Stimulated activated CD8-positive, alpha-beta memory T cell treated with anti-CD3 and anti-CD28 coated beads, Interleukin-4, amount 100 ng/mL, for 4 hours (primary cell): ENCODE measurements at places on chromosomes 1 and 21.

- no peak for DNase-seq
Measured at GRCh38 chr1:46793126-46793525, 5.7 kb upstream of the CYP4B1 start.

DNA sequence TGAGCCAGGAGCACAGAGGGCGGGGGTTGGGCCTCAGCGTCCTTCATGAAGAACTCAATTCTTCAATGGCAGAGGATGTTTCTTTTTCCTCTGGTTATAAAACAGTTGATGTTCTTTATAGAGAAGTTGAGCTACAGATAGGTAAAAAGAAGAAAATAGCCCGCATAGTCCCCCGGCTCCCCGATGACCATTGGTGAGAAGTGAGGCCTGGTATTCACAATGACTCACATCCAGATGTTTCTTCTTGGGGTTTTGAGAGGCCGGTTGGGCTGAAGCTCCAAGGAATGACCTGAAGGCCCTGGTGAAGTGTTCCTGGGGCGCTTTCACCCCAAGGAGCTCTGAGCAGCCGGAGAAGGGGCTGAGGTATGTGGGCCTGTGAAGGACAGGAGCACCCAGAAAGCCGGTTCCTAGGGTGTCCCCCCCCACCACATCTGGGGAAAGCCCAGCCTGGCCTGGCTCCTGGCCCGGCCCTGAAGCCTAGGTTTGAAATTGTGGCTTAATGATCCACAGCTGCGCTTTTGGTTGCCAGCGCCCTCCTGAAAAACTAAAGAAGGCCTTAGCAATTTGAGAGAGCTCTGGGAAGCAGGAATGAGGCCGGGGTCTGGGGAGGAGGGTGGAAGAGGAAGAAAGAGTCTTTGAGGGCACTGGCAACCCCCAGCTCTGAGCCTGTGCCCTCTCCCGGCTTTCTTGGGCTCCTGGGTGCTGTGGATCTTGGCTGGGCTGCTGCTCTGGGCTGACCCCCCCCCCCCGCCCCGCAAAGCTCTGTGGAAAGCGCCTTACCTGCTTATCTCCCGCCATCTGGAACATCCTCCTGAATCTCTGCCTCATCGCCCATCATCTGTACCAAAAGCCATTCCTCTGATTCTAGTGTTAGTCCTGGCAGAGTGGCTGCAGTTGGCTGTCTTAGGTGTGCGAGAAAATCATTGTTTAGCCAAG, 444.7 kb downstream of the CAMTA1 start:
- no peak for DNase-seq

DNA sequence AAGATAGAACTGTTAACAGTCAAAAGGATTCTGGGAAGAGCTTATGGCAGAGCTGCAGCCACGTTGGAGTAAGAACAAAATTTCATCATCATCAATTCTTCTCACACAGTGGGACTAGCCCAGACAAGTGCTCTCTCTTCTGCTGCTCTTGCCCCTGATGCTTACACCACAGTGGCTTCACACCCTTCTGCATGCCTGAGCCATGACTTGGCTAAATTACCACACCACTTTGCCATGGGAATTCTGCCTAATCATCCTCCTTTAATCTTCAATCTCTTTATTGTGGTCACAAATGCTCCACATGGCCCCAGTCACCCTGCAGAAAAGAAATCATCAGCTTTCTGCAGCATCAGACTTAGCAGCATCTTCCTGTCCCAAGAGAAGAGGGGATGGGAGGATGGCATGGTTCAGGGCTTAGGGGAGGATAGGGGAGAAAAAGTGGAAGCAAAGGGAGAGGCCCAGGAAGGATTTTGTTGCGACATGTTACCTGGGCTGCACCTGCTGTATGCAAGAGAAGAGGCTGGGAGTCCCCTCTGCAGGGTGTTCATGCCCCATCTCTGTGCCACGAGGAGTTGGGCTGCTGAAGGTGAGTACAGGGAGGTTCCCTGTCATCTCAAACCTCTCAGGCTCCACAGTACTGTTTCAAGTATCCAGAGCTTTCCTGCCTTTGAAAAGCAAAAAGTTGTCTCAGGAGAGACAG, 9.0 kb upstream of the RPTN start:
- DNase-seq: no peak

DNA sequence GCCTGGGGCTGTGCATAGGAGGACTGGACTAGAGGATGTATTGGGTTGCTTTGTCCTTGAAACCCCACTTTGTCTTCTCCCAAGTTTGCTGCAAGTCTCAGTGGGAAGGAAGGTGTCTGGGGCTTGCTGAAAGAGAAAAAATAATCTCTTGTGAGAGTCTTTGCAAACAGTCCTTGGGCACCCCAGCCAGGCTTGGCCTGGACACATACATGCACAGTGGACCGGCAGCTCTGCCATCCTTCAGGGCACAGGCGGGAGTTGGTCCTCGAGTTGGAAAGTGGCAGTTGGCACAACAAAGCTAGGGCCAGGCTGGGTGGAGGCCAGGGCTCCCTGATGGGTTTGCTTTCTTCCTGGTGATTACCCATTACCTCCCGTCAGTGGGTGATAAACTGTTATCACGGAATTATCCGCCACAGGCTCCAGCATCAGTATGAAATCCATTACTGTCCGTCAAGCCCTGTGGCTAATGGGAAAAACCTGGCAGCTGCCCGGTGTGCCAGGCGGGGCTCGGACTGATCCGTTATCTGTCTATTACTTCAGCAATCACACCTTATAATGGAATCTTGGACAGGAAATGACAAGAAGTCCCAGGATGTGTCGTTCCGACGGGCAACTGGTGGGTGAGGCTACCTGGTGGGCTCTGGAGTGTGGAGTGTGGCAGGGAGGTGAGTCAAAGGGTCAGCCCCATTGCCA, 265.7 kb downstream of the GRIK3 start:
- no peak for DNase-seq

GRCh38 chr1:165350840-165351239, 5.7 kb downstream of the LMX1A start:
- DNase-seq: no peak

GRCh38 chr1:3640121-3640837, 9.6 kb downstream of the WRAP73 start:
- no peak for DNase-seq

- DNase-seq: no peak
Measured at GRCh38 chr1:107491582-107491981, 350.7 kb downstream of the NTNG1 start.

- DNase-seq: no peak
Measured at GRCh38 chr1:106465666-106466065, 590.8 kb upstream of the PRMT6 start.

DNA sequence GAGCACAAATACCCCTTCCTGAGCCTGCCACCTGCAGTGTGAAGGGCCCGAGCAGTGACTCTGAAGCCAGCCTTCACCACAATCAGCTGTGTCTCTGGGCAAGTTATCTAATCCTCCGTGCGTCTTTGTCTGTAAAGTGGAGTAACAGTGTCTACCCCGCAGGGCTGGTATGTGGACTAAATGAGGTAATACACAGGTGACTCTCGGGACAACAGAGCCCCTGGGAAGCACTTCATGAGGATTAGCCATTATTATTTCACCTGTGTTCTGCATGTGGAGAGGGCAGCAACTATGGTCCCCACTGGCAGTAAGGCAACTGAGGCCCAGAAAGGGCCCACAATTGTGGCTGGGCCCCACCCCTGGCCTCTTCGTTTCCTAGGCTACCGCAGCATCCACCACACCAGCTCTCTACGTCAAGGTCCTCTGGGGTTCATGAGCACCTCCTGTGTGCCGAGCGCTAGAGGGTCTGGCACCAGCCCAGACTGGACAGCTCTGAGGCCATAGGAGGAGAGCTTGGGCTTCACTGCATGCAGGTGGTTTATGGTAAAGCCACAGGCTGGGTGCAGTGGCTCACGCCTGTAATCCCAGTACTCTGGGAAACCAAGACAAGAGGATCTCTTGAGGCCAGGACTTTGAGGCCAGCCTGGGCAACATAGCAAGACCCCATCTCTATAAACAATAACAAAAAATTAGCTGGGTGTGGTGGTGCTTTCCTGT, 41.3 kb upstream of the LRP8 start:
- no peak for DNase-seq

GRCh38 chr1:15455522-15455921, 1.0 kb upstream of the CELA2A start:
- DNase-seq: no peak

DNA sequence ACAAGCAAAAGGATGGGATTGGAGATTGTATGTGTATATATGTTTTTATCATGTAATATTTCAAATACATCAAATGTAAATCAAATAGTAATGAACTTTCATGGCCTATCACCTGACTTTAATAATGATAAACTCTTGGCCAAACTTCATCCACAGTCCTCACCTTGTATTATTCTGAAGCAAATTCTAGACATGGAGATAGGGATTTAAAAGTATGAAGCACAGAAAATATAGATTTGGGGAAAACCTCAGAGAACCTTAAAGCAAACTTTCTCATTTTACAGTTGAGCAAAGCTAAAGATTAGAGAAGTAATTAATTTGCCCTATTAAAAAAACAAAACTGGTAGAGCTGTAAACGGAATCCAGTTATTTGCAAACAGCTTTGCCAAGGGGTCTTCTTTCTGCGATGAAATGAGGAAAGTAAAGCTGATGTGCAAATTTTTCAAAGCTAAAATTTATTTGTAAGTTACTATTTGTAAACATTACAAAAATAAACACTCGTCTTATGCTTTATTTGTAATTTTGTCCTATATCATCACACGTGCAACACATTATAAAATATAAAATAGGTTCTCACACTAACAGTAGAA, 19.9 kb upstream of the KIF14 start:
- DNase-seq: no peak
